ENCODE measurements at places on chromosomes 5 and 9.

GRCh38 chr9:35500130-35500748 lies 10.3 kb downstream of the RUSC2 start:
- no peak for DNase-seq

DNA sequence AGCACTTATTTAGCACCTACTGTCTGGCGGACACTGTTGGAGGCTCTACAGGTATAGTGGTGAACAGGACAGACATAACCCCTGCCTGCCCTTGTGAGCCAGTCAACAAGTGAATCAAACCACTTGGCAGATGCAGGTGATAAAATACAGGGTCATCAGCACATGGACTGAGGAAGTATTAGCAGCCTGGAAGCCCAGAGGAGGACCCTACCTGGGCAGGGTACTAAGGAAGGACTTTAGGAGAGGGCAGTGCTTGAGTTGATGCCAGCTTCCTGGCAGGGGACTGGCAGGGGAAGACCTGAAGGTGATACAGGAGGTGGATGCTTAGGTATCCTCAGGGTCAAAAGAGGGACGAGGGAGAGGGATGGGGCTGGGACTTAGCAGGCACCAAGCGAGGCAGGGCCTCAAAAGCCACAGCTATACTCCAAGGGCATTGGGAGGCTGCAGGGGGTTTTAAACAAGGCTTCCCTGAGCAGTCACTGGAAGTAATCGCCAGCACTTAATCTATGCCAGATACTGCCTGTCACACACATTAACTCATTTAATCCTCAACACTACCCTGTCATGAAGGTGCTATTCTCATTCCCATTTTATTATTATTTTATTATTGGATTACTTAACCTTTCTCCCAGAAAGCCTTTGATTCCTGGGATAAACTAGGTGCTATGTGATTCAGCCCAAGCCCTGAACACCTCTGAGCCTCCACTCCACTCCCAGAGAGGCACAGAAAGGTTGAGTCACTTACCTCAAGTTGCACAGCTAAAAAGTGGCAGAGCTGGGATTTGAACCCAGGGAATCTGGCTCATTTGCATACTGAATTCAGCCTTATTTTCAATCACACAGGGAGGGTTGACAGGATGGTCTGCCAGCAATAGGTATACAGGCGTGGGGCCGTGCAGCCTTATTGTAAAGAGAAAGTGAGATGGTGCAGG lies 63.8 kb upstream of the ORM1 start:
- DNase-seq = no peak

DNA sequence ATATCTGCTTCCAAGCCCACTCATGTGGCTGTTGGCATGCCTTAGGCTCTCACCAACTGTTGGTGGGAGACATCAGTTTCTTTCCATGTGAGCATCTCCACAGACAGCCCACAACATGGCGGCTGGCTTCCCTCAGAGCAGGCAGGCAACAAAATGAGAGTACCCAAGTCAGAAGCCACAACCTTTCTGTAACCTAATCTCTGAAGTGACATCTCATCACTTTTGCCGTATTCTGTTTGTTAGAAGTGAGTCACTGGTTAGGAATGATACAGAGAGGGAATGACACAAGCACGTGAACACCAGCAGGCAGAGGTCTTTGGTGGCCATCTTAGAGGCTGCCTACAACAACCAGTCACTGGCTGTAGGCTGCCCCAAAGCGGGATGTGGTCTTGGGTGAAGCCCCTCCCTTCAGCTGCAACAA lies 88.6 kb upstream of the RASGRF2 start:
- peak; percentile 6 for DNase-seq

DNA sequence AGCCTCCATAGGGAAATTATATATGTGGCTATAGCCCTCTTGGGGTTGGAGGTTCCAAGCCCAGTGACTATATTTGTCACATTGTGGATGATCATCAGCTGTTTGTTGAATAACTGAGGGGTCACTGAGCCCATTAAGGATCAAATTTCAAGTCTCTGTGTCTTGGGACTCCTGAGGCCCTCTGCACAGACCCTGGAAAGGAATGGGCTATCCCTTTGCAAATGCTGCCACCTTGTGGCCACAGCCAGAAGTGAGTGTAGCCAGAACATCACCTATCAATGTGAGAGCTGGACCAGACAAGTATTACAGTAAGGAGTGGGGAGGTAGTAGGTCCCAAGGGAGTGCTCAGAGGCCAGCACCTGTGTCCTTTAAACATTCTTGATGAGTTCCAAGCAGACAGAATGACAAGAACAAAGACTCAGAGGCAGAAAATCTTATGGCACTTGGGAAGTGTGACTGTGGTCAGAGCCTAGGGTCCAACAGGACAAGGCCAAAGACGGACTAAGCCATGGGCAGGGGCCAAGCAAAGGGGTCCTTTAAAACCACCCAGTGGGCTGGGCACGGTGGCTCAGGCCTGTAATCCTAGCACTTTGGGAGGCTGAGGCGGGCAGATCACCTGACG lies 8.2 kb downstream of the RPP25L start:
- peak; percentile 29 for DNase-seq

- no peak for DNase-seq
Observed at GRCh38 chr9:30065888-30066287, 2318.6 kb upstream of the ACO1 start.

DNA sequence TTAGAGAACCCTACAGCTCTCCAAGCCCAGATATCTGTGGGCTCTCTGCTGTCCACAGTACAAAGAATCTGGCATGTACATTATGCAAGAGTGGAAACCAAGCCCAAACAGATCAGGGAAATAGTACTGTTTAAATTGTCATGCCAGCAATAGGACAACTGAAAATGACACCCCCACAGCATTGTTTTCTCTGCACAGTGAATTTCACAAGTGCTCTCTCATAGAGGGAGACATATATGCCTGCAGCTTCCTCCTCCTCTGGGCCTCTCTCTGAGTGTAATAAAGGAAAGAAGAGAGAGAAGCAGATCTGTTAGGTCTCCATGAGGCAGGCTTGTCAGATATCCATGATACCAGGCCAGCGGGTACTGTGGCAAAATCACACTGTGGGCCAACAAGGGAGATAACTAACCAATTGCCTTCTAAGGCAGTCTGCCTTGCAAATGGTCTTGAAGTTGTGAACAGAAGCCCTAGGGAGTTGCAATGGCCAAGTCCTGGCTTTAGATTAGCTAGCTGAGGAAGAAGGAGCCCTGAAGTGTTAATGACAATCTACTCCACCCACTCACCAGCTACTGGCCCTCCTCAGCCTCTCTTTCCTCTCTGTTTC lies 54.4 kb upstream of the JMY start:
- DNase-seq = no peak

DNA sequence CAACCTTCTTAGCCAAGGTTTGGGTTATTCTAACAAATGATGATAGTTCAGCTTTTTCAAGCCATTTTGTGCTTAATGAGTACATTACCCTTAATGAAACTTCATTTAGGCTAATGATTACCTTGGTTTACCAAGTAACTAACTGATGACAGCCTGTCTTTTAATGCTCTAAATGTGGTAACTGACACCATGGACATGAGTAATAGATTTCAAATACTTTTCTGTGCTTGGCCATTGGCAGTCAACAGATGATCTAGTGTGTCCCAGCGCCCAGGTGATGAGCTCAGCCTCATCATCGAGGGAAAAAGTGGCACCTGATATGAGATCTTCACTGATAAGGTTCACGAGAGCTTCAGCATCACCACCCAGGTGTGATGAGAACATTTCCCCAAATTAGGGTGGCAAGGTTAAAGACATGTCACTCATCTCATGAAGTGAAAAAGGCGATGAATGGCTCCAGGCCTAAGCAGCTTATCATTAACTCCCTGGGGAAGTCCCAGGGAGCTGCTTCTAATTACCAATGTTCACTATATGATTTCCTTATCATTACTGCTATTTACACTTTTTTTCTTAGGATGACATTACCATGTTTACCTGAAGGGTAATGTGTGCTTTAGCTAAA lies 296.0 kb downstream of the SPOCK1 start:
- DNase-seq = no peak

DNA sequence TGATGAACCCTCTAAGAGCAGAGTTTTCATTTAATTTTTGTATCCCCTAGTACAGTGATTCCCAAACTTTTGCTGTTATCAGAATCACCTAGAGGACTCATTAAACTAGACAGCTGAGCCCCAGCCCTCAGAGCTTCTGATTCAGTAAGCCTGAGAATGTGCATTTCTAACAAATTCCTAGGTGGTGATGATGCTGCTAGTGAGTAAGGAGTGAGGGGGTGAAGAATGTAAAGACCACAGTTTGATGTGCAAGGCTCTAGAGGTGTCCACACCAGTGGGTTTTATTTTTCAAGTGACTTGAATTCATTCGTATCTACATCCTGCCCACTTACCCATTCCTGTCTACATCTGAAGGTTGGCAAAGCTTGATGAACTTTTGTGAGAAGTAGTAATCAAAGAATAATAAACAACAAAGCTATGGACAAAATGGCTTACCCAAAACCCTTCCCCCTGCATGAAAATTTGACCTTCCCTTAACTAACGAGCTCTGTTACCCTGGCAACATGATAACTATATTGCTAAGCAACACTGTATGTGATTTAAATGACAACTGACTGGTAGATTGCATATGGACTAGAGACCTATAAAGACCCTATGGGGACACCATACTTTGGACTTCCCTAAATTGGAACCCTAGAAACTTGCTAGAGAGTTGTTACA lies 35.2 kb downstream of the DTWD2 start:
- DNase-seq = no peak

- DNase-seq = no peak
Observed at GRCh38 chr9:14058325-14058688, 255.6 kb downstream of the NFIB start.

- DNase-seq = no peak
Observed at GRCh38 chr9:135566552-135566951, 5.0 kb downstream of the PAEP start.

GRCh38 chr5:78627175-78627574 lies 21.4 kb downstream of the LHFPL2 start:
- no peak for DNase-seq

DNA sequence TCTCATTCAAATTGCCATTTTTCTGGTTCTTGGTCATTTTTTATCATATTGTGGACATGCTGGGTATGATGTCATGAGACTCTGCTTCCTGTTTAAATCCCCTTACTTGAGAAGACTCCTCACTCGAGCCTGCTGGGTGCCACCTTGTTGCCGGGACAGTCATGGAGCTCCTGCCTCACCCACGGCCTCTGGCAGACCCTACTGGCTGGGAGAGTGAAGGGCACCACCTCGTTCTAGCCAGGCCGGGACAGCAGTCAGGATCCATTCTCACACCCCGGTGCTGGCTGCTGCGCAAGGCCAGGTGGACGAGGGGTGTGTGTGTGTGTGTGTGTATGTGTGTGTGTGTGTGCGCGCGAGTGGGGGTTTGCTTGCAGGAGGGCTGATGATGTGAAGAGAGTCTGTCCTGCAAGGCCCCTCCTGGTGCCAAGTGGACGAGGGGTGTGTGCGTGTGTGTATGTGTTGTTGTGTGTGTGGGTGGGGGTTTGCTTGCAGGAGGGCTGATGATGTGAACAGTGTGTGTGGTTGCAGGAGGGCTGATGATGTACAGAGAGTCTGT lies 4.4 kb downstream of the CEP72 start:
- no peak for DNase-seq

DNA sequence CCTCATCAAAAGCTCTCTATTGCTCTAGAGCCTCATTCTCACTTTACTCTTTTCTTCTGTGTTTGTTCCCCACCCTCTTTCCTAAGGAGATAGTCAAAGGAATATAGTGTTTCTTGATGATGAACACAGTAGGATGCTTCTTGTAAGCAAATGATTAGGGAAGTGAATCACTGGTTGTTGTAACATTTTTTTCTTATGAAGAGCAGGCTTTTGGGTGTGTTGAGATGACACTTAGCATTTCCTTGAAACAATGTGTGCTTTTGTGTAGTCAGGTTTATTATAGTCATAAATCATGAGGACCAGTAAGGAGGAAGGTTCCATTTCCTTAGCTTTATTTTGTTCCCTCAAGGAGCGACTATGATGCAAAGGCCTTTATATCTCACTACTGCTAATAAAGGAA lies 1991.3 kb upstream of the C9orf72 start:
- no peak for DNase-seq

GRCh38 chr5:117945258-117945657 lies 1043.1 kb downstream of the DTWD2 start:
- no peak for DNase-seq

GRCh38 chr9:14779566-14780022 lies 57.1 kb upstream of the CER1 start:
- no peak for DNase-seq

GRCh38 chr9:130043654-130044623 lies 950 bp upstream of the FNBP1 start:
- DNase-seq = no peak

GRCh38 chr9:83062651-83063527 lies at the start of gene RASEF:
RASEF (minus strand) TSS chr9:83063142; CDS start chr9:83062867, 275 bp downstream.
- DNase-seq = no peak

- no peak for DNase-seq
Observed at GRCh38 chr5:172630482-172630881, 10.6 kb upstream of the NEURL1B start.

DNA sequence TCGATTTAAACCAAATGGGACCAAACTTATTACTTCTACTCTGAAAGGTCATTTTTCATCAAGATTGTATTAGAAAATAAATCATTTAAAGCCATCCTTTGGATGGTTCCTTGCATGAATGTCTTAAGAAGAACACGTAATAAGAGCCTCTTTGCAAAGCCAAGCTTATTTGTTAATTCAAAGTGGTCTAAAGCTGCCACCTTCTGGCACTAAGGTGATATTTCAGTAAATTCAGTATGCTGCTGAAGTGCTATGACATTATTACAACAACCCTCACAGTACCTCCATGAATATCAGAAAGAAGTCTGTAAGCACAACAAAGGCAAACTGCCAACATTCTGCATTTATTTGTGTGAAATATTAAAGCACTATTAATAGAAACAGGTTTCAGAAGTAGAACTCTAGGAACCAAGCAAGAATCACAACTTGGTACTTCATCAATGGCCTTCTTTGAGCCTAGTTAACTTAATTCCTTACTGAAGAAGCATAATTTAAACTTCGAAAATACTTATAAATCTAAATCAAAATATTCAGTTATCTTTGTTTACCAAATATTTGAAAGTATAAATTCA lies 53.1 kb upstream of the TYRP1 start:
- DNase-seq = peak; percentile 3

DNA sequence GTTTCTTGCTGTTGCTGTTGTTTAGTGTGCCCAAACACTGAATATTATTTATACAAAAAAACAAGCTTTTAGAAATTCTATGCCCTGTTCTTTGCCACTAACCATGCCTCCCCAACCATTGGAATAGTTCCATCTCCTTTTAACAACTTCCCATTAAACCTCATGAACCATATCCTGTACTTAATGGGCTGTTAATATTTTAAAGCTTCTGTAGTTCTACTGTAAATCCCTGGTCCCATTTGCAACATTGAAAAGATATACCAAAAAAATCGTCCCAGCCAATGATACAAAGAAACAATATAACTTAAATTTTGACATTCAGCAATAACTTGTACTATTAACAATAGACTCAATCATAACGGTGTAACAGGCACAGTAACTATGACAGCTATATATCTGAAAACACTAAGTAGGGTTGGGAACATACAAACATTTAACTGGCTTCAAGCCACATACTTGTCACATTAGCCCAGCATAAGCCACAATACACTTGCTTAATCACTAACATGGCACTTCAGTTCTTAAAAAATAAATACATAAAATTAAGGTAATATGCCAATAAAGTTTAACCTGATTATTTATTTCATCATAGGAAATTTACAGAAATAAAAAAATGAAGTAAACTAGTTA lies 86.1 kb downstream of the ADAMTS6 start:
- DNase-seq = no peak

- no peak for DNase-seq
Observed at GRCh38 chr5:45795458-45795857, 99.3 kb upstream of the HCN1 start.

- no peak for DNase-seq
Observed at GRCh38 chr5:171388816-171389168, 1.1 kb downstream of the NPM1 start.
